Tibial artery (tissue), 4 donors: ENCODE measurements at places on chromosomes 7 and 10.
A peak's percentile ranks its signal among the peaks of the same experiment; 100 is the strongest.

GRCh38 chr7:4052130-4052529, 630.0 kb upstream of the FOXK1 start:
- H3K27me3 ChIP-seq = no peaks in the 10 kb centered on the region
- DNase-seq = no peak
- H3K4me3 ChIP-seq = no peak overlapping the region
- peaks cover 16% of the 10 kb centered on the region for H3K36me3 ChIP-seq
- H3K4me1 ChIP-seq = no peaks in the 10 kb centered on the region

DNA sequence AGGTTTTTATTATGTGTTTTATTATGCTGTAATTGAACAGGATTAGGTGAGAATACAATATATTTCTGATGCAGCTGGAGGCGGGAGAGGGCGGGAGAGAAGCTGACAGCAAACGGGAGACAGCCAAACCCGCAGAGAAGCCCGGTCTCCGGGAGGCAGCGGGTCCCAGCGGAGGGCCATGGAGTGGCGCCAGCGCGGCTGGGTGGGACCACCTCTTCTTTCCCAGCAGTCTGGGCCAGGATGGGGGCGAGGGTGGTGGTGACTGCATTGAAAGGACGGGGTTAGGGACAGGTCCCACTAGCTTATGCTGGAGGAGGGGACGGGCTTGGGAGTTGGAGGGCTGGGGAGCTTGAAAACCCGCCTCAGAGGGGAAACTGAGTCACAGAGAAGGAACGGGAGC, 14.5 kb upstream of the KAZALD1 start:
- no peaks in the 10 kb centered on the region for H3K36me3 ChIP-seq
- H3K4me3 ChIP-seq = no peak overlapping the region
- H3K27ac ChIP-seq = no peak overlapping the region
- peaks cover 57% of the 10 kb centered on the region for H3K27me3 ChIP-seq
- H3K4me1 ChIP-seq = no peaks in the 10 kb centered on the region

DNA sequence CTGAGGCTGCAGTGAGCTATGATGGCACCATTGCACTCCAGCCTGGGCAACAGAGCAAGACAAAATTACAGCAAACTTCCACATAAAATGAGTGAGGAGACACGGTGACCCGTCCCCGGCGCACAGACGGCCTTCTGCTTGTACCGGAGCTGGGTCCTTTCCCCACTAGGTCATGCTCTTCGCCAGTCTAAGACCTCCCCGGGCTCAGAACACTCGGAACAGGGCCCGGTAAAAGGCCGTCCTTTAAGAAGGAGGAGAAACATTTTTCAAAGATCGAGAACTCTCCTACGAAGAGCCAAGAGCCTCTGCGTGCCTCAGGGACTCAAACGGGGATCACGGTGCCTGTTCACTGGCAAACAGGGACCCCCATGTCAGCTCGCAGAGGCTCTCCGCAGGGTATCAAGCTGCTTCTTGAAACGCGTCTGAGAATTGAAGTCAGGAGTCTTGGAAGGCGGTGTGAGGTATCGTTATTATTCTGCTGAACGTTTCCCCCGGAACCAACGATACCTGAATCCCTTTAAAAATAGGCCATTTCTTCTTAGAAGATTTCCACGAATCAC, 9.0 kb downstream of the CARD11 start:
- no peak overlapping the region for H3K4me3 ChIP-seq
- no peaks in the 10 kb centered on the region for H3K36me3 ChIP-seq
- no peak for DNase-seq
- H3K27ac ChIP-seq = no peak overlapping the region
- H3K27me3 ChIP-seq = no peaks in the 10 kb centered on the region

DNA sequence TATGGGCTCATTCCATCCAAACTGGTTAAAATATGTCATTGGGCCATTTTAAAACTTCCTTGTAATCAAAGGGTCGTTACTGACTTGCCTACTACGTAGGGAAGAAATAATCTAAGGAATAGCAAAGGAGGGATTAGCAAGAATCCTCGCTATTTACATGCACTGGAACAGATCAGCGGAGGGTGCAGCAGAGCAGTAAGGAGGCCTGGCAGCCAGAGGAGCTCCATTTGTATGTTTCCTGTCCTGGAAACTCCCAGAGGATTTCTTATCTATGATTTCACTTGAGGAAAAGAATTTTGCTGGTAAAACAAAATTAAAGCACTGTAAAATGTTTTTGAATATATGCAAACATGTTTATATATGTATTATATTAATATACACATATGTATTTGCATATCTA, 107.3 kb downstream of the TPK1 start:
- no peaks in the 10 kb centered on the region for H3K27me3 ChIP-seq
- H3K4me3 ChIP-seq = no peak overlapping the region
- no peak for DNase-seq
- no peaks in the 10 kb centered on the region for H3K36me3 ChIP-seq

- no peak for DNase-seq
- H3K36me3 ChIP-seq = no peaks in the 10 kb centered on the region
- H3K27me3 ChIP-seq = no peaks in the 10 kb centered on the region
- H3K4me1 ChIP-seq = peaks cover 23% of the 10 kb centered on the region
These were observed 10.1 kb upstream of the NKX2-3 start for GRCh38 chr10:99522470-99523250.

- H3K4me1 ChIP-seq = no peaks in the 10 kb centered on the region
- H3K27me3 ChIP-seq = no peaks in the 10 kb centered on the region
- H3K36me3 ChIP-seq = no peaks in the 10 kb centered on the region
- H3K27ac ChIP-seq = no peak overlapping the region
- DNase-seq = no peak
These were observed 33.7 kb downstream of the AP5Z1 start for GRCh38 chr7:4809091-4809591.

DNA sequence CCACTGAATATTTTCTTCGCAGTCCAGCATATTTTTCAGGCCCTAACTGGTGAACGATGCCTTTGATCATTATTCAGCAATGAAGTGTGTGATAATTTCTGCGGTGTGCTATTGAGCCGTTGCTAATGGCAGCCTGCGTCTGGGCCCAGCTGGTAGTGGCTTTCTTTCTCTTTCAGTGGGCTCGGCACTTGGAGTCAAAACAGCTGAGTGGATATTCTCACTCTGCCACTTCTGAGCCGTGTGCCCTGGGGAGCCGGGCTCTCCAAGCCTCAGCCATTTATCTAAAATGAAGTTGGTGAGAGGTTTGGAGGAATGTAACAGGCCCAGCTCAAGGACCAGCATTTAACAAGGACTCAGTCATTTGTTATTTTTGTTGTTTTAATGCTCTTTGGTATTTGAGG, 87.5 kb upstream of the IFRD1 start:
- no peak overlapping the region for H3K4me3 ChIP-seq
- H3K36me3 ChIP-seq = no peaks in the 10 kb centered on the region
- no peak overlapping the region for H3K27ac ChIP-seq
- H3K4me1 ChIP-seq = no peaks in the 10 kb centered on the region
- DNase-seq = no peak
- no peaks in the 10 kb centered on the region for H3K27me3 ChIP-seq

- H3K27me3 ChIP-seq = no peaks in the 10 kb centered on the region
- no peaks in the 10 kb centered on the region for H3K36me3 ChIP-seq
- H3K4me3 ChIP-seq = no peak overlapping the region
- no peak for DNase-seq
These were observed 280.4 kb downstream of the KCNMA1 start for GRCh38 chr10:77357185-77357584.

DNA sequence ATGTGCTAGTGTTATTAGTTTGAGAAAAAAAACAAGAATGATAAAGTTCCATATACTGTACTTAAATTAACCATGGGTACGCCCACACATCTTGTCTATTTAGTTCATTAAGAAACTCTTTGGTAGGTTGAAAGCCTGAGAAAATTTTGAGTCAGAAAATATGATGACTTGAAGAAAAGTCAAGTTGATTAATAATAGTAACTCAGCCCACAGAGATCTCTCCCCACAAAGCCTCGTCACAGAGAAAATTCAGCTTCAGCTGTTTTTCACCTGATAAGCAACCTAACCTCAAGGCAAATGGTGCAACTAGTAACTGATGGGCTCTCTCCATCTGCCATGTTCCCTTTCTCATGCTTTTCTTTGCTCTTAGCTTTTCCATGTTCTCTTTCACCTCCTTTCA, 1021.6 kb downstream of the GATA3 start:
- no peaks in the 10 kb centered on the region for H3K4me1 ChIP-seq
- no peaks in the 10 kb centered on the region for H3K27me3 ChIP-seq
- H3K4me3 ChIP-seq = no peak overlapping the region
- DNase-seq = no peak

- no peaks in the 10 kb centered on the region for H3K36me3 ChIP-seq
- H3K4me3 ChIP-seq = no peak overlapping the region
- no peaks in the 10 kb centered on the region for H3K27me3 ChIP-seq
- no peak overlapping the region for H3K27ac ChIP-seq
- peak; percentile 66 for DNase-seq
- no peaks in the 10 kb centered on the region for H3K4me1 ChIP-seq
These were observed 125.2 kb downstream of the DOCK4 start for GRCh38 chr7:112080978-112081377.

GRCh38 chr7:421136-421991, 98.3 kb downstream of the PDGFA start:
- no peaks in the 10 kb centered on the region for H3K27me3 ChIP-seq
- no peaks in the 10 kb centered on the region for H3K36me3 ChIP-seq
- peaks cover 23% of the 10 kb centered on the region for H3K4me1 ChIP-seq
- H3K4me3 ChIP-seq = no peak overlapping the region
- DNase-seq = no peak

- no peak for DNase-seq
- no peaks in the 10 kb centered on the region for H3K36me3 ChIP-seq
- no peaks in the 10 kb centered on the region for H3K4me1 ChIP-seq
- no peak overlapping the region for H3K4me3 ChIP-seq
- H3K27ac ChIP-seq = no peak overlapping the region
These were observed 23.5 kb downstream of the SGCE start for GRCh38 chr7:94632338-94633013.
